ENCODE measurements at places on chromosomes 2 and 18.
A peak's percentile ranks its signal among the peaks of the same experiment; 100 is the strongest.

DNA sequence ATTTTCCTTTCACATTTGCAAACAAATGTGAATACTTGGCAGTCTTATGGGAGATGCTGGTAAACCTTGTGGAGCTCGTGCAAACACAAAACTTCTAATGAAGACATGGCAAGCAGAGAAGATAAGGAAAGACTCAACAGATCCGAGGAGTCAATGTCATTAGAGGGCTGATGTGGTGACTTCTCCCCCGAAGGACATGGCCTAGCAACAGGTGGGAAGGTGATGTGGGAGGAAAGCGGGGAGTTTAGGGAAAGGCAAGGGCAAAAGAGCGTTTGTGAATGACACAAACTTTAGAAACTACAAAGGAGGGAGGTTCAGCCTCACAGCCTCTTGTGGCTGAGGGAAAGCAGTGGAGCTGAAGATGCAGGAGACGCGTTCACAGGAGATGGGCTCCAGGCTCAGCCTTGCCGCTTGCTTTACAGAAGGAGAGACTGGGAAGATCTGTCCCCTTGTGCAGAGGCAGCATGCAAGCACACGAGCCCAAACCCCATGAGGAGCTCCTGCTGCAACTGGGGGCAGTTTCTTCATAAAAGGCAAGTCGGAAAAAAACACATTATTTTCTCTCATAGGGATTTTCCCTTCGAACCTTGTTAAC lies 86.6 kb downstream of the SOWAHC start:
- DNase-seq, result no peak

GRCh38 chr18:21798126-21798525 lies 57.5 kb downstream of the MIB1 start:
- no peak for DNase-seq

GRCh38 chr18:54279477-54280219 lies 10.3 kb downstream of the POLI start:
- DNase-seq, result no peak

- DNase-seq, result peak; percentile 32
Observed at GRCh38 chr2:127219171-127220070, 678 bp downstream of the CYP27C1 start.

DNA sequence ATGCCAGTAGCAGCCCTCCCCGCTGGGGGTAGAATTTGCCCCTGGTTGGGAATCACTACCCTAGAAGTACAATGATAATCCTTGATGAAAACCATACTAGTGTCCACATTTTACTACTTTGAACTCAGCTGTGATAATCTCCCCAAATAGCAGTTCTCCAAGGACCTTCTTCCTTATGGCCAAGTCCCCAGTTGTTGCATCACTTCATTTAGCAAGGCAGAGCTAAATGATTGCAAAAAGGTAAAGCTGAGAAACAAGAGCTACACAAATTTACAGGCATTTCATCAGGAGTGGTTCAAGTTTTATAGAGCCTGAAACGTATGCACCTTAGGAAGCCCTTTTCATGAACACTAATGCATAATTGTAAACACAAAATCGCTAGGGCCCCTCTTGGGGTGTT lies 44.9 kb upstream of the REL start:
- DNase-seq, result no peak

Measured in right cardiac atrium (tissue), 5 donors.